ENCODE measurements at places on chromosomes 2 and 18.

DNA sequence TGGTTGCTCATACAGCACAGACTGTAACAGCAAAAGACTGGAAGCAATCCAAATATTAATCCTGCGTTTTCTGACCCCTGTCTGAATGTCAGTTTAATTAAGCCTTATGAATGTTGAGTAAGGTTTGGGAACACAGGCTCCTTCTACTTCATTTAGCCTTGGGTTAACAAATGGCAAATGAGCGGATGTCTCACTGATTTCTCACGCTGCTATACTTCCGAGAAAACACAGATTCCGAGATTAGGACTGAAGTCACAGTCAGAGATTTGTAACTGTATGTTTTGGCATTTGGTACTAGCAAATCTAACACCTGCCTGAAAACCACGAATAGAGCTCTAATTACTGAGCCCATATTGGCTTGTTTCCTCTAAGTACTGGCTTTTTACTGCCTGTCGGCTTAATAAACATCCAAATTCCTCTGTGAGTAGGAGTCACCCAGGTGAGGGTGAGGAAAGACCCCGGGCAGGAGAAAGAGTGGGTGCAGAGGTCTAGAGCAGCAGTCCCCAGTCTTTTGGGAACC is 10.6 kb downstream of the MC5R start:
- H3K27ac ChIP-seq: no peak overlapping the region
- no peak for DNase-seq
- no peaks in the 10 kb centered on the region for H3K36me3 ChIP-seq
- H3K4me1 ChIP-seq: no peaks in the 10 kb centered on the region
- no peak overlapping the region for H3K4me3 ChIP-seq

- DNase-seq: no peak
- H3K27me3 ChIP-seq: peaks cover 2% of the 10 kb centered on the region
- no peaks in the 10 kb centered on the region for H3K36me3 ChIP-seq
- no peak overlapping the region for H3K4me3 ChIP-seq
- no peaks in the 10 kb centered on the region for H3K4me1 ChIP-seq
Measured at GRCh38 chr18:59918320-59918755, 18.5 kb downstream of the PMAIP1 start.

GRCh38 chr2:216142540-216142939 is 33.4 kb downstream of the XRCC5 start:
- peaks cover 99% of the 10 kb centered on the region for H3K36me3 ChIP-seq
- H3K27ac ChIP-seq: no peak overlapping the region
- no peak for DNase-seq
- H3K27me3 ChIP-seq: no peaks in the 10 kb centered on the region
- H3K4me1 ChIP-seq: no peaks in the 10 kb centered on the region

DNA sequence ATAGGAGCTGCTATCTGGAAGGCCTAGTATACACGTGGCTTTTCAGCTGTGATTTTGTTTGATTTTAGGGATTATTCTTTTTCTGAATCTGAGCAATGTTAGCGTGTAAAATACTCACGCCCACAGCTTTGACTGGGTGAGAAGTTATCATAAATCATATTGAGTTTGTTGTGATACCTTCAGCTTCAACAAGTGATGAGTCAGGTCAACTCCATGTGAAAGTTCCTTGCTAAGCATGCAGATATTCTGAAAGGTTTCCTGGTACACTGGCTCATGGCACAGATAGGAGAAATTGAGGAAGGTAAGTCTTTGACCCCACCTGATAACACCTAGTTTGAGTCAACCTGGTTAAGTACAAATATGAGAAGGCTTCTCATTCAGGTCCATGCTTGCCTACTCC is at the start of gene GKN1:
TSS of gene GKN1 (plus strand) at position 386 of the 400 bp plus-strand sequence. CDS start 42 bp downstream, outside the sequence.
- peaks cover 2% of the 10 kb centered on the region for H3K27me3 ChIP-seq
- no peaks in the 10 kb centered on the region for H3K4me1 ChIP-seq
- H3K4me3 ChIP-seq: no peak within 1 kb of the TSS
- no peak within 1 kb of the TSS for H3K27ac ChIP-seq
- no peak for DNase-seq

DNA sequence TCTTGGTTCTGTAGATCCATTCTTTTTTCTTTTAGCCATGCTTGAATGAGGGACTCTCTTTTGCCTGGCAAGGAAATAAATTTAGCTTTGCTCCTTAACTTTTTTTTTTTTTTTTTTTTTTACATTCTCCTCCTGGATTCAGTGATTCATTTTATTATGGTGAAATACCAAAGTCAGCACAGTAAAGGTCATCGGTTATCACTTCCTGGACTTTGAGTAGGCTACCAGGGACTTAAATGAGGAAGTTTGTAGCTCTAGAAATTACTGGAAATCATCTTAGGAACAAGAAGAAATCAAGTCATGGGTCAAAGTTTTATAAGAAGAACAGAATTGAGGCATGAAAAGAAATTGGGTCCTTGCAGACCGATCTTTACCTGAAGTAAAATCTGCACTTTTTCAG is 75.0 kb downstream of the SOCS6 start:
- H3K4me3 ChIP-seq: no peak overlapping the region
- H3K27ac ChIP-seq: no peak overlapping the region
- H3K36me3 ChIP-seq: no peaks in the 10 kb centered on the region
- no peak for DNase-seq

- no peak for DNase-seq
- no peak overlapping the region for H3K4me3 ChIP-seq
- no peaks in the 10 kb centered on the region for H3K27me3 ChIP-seq
- no peak overlapping the region for H3K27ac ChIP-seq
- H3K36me3 ChIP-seq: peaks cover 11% of the 10 kb centered on the region
Measured at GRCh38 chr2:47050762-47051161, 104.3 kb downstream of the STPG4 start.

DNA sequence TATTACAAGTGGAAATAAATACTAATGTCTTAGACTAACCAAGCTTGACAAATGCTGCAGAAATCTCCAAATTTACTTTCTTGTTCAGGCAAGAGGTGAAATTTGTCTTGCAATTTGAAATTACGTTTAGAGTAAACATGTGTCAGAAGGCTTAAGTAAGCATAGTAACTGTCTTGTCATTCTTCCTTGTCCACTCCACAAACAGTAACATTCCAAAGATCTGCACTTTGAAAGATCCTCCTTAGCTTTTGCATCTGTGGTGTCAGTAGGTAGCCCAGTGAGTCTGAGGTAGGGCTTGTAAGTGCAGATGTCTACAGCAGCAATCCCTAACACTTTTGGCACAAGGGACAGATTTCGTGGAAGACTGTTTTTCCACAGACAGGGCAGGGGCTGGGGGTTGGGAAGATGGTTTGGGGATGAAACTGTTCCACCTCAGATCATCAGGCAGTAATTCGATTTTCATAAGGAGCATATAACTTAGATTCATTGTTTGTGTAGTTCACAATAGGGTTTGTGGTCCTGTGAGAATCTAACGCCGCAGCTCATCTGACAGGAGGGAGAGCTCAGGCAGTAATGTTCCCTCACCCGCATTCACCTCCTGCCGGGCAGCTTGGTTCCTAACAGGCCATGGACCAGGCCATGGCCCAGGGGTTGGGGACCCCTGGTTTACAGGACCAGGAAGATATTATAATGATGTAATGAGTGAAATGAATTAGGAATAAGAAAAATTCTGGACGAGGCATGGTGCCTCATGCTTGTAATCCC is 18.6 kb downstream of the RASGRP3 start:
- H3K4me1 ChIP-seq: peaks cover 4% of the 10 kb centered on the region
- H3K27me3 ChIP-seq: no peaks in the 10 kb centered on the region
- DNase-seq: no peak
- no peak overlapping the region for H3K4me3 ChIP-seq

- no peaks in the 10 kb centered on the region for H3K27me3 ChIP-seq
- no peaks in the 10 kb centered on the region for H3K4me1 ChIP-seq
- no peak for DNase-seq
- H3K36me3 ChIP-seq: no peaks in the 10 kb centered on the region
- H3K4me3 ChIP-seq: no peak overlapping the region
- no peak overlapping the region for H3K27ac ChIP-seq
Measured at GRCh38 chr2:68594674-68595492, 48.5 kb upstream of the PROKR1 start.

DNA sequence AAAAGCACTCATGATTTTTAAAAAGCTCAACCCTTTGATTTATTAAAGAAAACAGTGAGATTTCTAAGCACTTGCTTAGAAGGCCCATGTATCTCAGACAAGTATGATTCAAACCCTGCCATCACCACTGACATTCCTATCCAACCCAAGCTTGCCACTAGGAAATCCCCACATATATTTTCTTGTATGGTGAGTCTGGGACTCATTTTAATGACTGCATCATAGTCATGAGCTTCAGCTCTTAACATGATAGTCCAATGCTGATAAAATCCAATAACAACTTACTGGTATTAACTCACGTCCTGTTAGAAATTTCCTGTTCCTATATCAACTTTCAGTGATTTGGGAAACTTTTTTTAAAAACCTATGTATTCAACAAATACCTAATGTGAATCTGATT is 39.4 kb upstream of the NCKAP5 start:
- H3K27me3 ChIP-seq: no peaks in the 10 kb centered on the region
- no peak for DNase-seq
- H3K36me3 ChIP-seq: peaks cover 18% of the 10 kb centered on the region
- peaks cover 29% of the 10 kb centered on the region for H3K4me1 ChIP-seq
- H3K27ac ChIP-seq: no peak overlapping the region
- H3K4me3 ChIP-seq: no peak overlapping the region

DNA sequence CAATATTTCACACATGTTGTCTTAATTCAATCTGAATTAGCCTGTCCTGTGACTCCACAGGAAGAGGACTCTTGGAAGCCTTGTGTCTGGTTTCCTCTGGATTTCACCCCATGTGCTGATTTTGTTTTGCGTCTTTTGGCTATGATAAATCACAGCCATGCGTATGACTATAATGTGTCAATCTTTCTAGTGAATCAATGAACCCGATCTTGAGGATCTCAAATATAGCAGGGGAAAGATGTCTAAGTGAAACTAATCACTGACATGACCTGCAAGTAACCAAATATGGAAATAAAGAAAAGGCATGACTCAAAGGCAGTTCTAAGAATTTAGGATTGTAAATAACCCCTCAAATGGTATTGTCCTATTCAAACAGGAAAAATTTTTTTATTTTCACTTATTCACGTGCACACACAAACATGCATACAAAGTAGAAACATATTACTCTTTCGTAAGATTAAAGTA is 8.2 kb downstream of the WDFY1 start:
- DNase-seq: no peak
- H3K27ac ChIP-seq: no peak overlapping the region
- H3K4me1 ChIP-seq: peaks cover 3% of the 10 kb centered on the region
- H3K4me3 ChIP-seq: no peak overlapping the region
- no peaks in the 10 kb centered on the region for H3K27me3 ChIP-seq

DNA sequence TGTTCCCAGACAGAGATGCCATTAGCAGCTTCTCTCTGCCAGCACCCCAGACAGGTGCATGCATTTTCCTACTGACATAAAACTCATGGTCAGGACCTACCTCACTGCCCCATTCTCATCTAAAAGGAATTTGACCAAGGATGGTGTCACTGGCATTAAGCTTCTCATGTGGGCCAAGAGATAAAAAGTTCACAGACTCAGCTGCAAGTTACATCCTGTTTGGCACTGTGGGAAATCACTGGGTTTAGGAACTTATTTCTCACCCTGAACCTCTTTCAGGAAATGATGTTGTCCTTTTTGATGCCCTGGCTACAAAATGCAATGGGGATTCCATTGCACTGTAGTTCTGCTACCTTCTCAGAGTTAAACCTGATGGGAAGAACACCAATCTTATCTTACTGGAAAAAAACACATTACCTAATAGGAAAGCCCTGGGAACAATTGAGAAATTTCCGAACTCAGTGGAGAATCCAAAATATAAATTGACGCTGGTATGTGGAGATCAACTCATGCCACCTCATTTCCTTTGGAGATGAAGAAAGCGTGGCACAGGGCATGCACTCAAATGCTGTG is 252.1 kb upstream of the COPS8 start:
- no peak overlapping the region for H3K4me3 ChIP-seq
- DNase-seq: no peak
- H3K27me3 ChIP-seq: no peaks in the 10 kb centered on the region

DNA sequence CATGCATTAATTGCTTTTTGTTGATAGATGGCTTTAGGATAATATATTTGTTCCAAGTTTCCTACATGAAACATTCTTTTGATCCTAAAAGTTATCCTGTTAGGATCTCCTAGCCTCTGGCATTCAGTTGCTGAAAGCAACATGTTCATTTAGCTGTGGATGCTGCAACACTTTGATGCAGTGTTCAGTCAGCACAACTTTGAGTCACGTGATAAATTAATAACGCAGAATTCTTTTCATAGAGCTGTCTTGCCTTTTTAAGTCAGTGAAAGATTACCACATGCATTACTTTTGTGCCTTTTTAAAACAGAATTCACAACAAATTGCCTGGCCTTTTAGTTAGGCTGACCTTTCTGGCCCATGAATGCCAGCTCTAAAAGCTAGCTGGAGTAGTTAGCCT is 1467.9 kb upstream of the ZEB2 start:
- no peak for DNase-seq
- H3K27ac ChIP-seq: no peak overlapping the region
- H3K4me3 ChIP-seq: no peak overlapping the region
- peaks cover 1% of the 10 kb centered on the region for H3K4me1 ChIP-seq
- H3K27me3 ChIP-seq: no peaks in the 10 kb centered on the region

GRCh38 chr18:34542625-34543024 is 167.5 kb upstream of the DTNA start:
- H3K27me3 ChIP-seq: no peaks in the 10 kb centered on the region
- H3K27ac ChIP-seq: no peak overlapping the region
- DNase-seq: no peak
- H3K36me3 ChIP-seq: no peaks in the 10 kb centered on the region

- no peak for DNase-seq
- H3K27ac ChIP-seq: no peak overlapping the region
- peaks cover 2% of the 10 kb centered on the region for H3K4me1 ChIP-seq
- no peak overlapping the region for H3K4me3 ChIP-seq
Measured at GRCh38 chr2:118118479-118118878, 30.2 kb downstream of the INSIG2 start.

DNA sequence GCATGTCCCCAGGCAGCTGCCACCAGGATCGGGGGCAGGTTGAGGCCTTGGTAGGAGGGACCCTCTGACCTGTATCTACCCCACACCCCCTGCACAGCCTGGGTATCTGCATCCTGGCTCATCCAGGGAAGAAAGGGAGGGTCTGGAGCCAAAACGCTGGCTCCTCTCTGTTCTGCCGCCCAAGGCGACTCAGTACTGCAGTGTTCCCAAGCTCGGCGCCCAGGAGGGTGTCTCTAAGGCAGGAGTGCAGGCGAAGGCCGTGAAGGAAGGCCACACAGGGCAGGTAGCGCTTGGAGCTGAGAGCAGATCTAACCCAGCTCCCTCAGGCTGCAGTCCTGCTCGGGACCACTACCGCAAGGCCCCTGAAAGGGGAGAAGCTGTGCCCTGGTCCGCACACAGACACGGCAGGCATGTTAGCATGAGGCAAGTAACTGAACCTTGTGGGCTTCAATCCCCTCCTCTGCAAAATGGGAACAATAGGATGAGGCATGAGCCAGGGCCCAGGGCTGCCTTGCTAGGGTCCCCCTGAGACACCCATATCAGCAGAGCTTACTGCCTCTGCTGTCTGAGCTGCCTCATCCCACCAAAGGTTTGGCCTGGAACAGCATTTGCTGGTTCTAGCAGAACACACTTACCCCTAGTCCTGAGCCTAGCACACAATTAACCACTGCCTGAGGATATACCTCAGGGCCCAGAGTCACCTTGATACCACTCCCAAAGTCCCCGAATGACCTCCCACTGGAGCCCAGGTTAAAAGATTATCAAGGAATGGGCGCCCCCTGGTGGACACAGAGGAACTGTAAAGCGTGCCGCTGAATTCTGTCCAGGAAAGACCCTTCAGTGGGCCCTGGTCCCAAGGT is 6.5 kb downstream of the PTMA start:
- H3K27ac ChIP-seq: peak overlapping the region; percentile 75
- no peak overlapping the region for H3K4me3 ChIP-seq
- H3K36me3 ChIP-seq: peaks cover 37% of the 10 kb centered on the region
- H3K27me3 ChIP-seq: no peaks in the 10 kb centered on the region

Measured in neuronal stem cell (in vitro differentiated cells).